ENCODE measurements at places on chromosomes 4 and X.

DNA sequence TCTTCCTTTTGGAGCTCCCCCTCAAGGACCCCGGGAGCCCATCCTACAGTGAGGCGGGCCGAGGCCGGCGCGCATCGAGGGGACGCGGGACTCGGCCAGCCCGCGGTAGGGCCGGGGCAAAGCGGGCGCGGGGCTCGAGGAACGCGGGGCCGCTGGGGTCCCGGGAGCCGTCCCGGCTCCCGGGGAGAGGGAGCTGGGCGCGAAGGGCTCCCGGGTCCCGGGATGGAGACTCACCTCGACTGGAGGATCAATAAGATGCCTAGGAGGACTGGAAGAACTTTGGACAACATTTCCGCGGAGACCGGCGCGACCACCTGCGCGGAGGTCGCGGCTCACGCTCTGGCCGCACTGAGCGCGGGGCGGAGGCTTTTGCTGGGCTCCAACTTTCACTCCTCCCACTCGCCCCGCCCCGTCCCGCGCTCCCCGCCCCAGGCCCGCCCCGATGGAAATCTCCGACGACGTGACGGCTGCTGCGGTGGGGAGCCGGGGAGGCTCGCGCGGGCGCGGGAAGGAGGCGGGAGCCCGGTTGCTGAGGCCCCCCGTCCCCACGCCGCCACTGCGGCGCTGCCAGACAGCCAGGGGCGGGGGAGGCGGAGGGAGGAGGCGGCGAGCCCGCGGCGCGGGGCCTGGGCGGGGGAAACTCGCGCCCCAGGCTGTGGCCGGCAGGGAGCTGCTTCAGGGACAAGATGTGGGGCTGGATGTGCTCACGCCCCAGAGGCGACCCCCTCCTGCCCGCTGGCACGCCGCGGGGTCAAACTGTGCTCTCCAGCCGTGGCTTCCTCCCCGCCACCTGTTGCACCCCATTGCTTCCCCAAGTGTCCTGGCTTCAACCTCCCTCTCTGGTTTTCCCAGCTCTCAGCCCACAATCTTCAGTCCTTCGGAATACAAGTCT, at the start of gene GABRE:
Gene GABRE (minus strand): TSS at position 341 of the 892 bp plus-strand sequence. CDS start 51 bp downstream, at position 290.
- DNase-seq = no peak

GRCh38 chr4:2831611-2832308, 11.9 kb upstream of the ADD1 start:
- DNase-seq = no peak

DNA sequence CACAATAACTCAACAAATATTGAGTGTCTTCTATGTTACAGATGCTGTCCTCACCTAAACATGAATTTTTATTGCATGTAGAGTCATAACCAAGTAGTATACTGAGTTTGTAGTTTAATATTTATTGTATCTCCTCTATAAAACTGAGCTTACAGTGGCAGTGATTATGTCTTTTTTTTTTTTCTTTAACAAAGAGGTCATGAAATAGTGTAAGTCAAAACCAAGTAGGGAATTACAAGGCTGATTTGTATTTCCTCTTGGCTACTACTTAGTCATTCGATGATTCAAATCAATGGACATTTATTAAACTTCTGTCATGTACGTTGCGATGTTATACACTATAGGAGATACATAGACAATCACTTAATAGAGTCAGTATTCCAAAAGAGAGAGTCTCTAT, 48.4 kb downstream of the IL15 start:
- DNase-seq = no peak

DNA sequence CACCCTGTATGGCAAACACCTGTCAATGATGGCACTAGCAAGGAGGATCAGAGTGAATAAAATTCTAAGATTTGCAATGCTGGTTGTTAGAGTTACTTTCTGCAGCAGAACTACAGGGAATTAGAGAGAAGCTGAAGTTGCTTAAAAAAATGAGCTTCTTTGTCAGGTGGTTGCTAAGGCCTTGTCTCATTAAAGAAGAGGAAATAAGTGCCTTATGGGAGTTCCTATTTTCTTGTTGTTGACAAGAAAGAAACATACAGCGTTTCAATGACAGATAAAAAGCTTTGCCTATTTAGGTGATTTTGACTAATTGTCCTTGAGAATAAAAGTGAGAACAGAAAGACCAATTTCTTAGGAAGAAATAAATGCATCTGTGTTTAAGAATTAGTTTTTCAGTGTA, 106.0 kb upstream of the ARHGAP24 start:
- no peak for DNase-seq

DNA sequence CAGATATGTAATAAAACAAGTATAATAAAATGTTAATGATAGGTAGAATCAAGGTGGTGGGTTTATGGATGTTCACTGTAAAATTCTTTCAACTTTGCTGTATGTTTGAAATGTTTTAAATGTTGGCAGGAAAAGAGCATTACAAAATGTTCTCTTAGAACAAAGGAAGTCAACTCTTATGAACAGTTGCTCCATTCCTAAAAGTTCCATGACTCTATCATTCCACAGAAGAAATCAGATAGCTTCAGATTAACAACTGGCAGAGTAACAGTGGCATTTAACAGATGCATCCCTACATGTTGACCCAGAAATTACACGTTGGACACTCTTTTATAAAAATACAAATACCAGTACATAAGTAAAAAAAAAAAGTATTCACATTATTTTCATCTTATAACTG, 2023.7 kb downstream of the ARAP2 start:
- no peak for DNase-seq

DNA sequence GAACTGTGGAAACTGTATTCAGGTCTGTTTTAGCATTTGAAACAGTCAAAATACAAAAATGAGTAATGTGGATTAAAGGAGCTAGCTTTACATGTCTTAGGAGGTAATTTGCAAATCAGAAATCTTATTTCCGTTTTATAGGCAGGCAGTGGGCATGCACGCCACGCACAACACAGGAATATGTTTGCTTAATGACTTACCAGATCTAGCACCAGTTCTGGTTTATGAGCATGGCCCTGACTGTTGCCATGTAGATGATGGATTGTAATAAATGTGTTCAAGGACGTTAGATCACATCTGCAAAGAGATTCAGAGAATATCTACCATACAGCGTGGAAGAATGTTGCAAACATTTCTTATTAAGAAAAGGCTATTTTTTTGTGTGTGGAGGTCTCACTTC, 344.5 kb upstream of the NR3C2 start:
- DNase-seq = no peak

DNA sequence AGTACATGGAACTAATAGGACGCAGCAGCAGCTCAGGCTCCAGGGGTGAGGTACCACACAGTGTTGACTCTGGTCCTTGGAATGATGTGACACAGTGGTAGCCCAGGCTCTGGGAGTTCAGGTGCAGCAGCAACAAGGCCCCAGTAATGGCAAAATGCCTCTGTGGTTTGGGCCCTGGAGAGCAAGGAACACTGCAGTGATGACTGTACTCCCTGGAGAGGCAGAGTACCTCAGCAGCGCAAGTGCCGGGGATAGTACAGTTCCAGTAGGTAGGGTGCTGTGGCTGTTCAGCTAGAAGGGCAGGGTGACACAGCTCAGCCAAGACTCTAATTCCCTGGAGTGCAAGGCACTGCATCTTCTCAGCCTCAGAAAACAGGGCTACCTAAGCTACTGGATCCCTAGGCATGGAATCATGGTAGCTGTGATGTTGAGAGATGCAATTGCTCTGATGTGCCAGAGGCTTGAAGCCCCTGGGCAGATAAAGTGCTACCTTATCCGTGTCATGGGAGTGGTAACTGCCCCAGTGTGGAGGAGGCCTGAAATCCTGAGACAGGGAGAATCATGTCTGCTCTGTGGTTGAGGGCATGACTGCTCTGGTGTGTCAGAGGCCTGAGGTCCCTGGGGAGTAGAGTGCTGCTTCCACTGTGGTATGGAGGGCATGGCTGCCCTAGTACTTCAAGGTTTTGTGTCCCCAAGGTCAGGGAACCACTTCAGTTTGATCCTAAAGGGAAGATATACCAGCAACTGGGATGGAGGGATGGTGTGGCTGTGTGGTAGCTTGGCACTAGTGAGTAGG, 55.2 kb downstream of the AREG start:
- DNase-seq = no peak

DNA sequence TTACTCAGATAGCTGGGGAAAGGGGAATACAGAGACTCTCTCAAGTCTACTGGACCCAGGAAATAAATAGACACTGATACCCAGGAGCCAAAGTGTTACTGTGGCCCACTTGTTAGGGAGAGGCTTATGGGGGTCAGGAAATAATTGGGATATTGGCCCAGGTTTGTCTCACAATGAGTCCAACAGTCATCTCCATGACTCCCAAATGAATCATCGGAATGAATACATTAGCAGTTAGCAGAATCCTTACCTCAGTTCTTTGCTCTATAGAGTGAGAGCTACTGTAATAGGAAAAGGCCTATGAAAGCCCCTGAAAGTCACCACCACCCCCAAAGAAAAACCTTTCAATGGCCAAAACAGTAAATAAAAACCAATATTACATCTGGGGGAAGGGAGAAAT, 42.4 kb upstream of the ARHGEF6 start:
- no peak for DNase-seq

DNA sequence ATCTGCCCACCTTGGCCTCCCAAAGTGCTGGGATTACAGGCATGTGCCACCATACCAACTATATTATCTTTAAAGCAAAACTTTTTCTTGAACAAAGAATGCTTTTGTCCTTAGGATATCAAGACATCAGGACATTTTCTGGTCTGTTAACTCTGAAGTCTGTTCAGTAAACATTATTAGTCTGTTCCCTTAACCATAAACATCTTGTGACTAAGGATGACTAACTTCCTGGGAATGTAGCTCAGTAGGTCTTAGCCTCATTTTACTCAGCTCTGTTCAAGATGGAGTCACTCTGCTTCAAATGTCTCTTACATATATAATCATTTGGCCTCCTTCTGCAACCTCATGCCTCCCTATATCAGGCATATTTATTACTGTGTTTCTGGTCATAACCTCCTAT, 122.9 kb downstream of the UBE2NL start:
- DNase-seq = no peak

DNA sequence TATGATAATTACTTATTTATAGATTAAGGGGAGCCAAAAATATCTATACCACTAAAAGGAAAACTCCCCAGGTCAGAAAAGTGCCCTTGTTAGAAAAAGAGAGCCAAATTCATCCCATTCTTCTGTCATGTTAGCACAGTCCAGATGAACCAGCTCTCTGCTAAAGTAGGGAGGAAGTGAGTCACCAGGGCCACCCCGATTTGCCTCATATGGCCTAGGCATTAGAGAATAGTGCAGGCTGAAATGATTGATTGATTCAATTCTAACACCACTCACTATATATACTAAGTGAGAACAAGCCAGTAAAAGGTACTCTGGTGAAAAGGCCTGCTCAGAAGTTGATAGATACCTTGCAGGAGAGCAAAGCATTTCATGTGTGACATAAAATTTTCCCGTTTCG, 94.5 kb downstream of the SRPX start:
- no peak for DNase-seq

DNA sequence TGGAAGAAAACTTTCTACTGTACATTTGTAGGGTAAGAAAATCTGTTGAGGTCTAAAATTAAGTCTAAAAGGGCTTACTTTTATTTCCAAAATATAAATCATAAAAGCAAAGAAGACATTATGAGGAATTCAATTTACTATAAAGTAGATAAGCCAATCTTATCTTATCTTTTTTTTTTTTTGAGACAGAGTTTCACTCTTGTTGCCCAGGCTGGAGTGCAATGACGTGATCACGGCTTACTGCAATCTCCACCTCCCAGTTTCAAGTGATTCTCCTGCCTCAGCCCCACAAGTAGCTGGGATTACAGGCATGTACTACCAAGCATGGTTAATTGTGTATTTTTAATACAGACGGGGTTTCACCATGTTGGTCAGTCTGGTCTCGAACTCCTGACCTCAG, 166.9 kb downstream of the NR3C2 start:
- no peak for DNase-seq

GRCh38 chrX:11129534-11130105, 18.5 kb downstream of the HCCS start:
- DNase-seq = no peak

- no peak for DNase-seq
Observed at GRCh38 chr4:174324725-174325124, 41.0 kb downstream of the CEP44 start.

DNA sequence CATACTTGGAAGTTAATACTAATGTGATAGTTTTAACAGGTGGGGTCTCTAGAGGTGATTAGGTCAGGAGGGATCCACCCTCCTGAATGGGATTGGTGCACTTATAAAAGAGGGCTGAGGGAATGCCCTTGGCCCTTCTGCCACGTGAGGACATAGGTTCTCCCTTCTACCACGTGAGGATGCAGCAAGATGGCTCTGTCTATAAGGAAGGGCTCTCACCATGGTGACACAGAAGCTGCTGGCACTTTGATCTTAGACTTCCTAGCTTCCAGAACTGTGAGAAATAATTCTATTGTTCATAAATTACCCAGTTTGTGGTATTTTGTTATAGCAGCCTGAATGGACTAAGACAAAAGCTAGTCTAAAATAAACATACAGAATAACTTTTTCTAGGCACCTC, 1.0 kb downstream of the AADAT start:
- DNase-seq = no peak

DNA sequence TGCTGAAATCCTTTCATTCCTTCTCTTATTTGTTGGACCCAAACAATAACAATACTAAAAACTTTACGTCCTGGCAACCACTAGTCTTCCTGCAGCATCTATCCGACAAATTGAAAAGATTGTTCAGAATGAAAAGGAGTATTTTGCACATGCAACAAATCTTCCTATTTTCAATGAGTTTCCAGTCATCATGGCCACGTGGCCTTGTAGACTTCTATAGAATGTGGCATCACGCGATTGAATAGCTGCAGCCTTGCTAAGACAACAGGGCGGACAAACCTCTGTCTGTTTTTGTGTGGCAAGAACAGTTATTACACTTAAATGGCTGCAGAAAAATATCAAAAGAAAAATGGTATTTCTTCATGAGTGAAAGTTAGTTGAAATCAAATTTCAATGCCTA, 297.9 kb upstream of the LCORL start:
- no peak for DNase-seq

GRCh38 chr4:101153653-101154052, 193.7 kb downstream of the PPP3CA start:
- no peak for DNase-seq

DNA sequence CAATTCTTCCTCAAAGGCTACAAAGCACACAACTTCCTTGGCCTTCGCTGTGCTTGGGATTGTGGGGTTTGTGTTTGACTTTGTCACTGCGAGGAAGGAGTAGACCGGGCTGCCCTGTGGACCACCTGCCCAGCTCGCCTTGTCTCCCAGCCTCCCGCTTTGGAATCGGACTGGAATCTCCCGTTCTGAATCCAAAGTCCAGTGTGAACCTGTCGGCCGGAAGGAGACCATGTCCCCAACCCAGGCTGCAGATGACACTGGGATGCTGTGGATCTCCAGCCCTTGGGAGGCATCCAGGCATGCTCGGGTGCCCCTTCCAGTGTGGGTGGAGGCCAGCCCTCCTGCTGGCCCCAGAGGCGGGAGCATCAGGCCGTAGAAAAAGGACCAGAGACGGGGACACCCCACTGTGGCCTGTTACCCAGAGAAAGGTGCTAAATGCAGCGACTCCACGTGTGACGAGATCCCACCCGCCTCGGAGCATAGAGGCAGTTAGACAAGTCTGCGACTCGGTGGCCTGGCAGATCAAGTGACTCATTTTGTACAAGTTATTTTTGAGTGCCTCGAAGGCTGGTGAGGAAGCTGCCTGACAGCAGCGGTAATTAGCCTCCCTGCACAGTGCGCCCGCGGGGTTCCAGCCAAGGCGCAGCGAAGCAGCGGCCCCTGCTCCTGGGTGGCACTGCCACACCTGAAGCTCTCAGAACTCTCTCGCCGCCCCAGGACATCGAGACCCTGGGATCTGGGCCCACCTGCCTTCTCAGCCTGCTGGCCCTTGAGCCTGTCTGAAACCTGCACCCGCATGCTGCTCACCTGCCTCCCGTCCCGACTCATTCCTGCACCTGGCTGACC, 57.5 kb downstream of the ADRA2C start:
- no peak for DNase-seq

- DNase-seq = no peak
Observed at GRCh38 chr4:99615170-99615820, 40.7 kb downstream of the MTTP start.

Data from stimulated activated CD4-positive, alpha-beta T cell treated with anti-CD3 and anti-CD28 coated beads, Interleukin-1b, Interleukin-23, amount 100 ng/mL, for 24 hours (primary cell).